ENCODE measurements at places on chromosomes 5 and 9. TPM values are rescaled to one million over a fixed set of nuclear protein-coding genes. Genes with fewer than 3 reads are reported as not detected.

Gene ZNF462
- 25.7 TPM for total RNA-seq

GRCh38 chr9:125444956-125445506, 183.4 kb downstream of the GAPVD1 start:
- no peak for DNase-seq

GRCh38 chr9:121277518-121278295, 9.7 kb downstream of the GSN start:
- no peak for DNase-seq

GRCh38 chr9:78903581-78903980, 606.7 kb downstream of the PSAT1 start:
- no peak for DNase-seq

DNA sequence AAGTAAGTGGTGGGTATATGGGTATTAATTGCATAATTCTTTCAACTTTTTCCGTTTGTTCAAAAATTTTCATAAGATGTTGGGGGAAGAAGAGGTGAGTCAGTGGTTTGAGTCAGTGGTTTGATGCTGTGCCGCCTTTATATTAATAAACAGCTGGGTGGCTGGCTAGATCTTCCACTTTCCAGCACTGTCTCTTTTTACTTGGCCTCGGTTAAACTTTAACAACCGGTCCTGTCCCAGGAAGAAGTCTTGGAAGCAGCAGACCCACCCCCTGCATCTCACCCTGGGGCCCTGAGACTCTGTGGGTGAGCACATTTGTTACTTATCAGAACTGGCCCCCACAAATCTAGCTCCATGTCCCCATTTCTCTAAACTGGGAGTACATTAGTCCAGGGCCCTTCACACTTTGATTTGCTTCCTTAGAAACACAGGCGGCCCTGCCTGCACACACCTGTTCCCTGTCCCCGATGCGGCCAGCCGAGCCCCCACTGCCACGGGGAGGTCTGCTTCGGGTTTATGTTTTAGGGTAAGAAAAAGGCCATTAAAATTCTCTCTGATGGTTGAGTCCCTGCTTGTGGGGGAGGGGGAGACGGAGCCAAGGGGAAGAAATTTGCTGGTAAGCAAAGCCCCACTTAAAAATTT, 90.7 kb downstream of the PTCH1 start:
- DNase-seq, result no peak

DNA sequence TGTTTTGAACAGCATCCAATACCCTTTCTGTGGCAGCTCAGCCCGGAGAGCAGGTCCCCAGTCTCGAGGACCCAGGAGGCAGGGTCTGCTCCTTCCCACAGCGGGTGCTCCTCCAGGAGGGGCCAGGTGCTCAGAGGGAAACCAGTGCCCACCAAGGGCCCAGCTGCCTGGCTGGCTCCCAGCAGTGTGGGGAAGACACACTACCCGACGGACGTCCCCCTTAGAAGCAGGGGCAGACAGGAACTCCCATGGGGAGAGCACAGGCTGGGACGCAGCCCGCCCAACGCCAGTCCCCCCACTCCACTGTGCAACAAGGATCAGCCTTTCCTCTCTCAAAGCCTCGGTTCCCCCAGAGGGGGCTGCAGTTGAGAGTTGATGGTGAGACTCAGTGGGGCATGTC, 57.6 kb downstream of the ADAMTS2 start:
- no peak for DNase-seq

GRCh38 chr9:13450723-13451122, 171.2 kb upstream of the MPDZ start:
- no peak for DNase-seq

Data from skin of body (tissue), 3 donors.